ENCODE measurements at places on chromosomes 11 and 22. TPM values are rescaled to one million over a fixed set of nuclear protein-coding genes. Genes with fewer than 3 reads are reported as not detected.

- peak; percentile 93 for DNase-seq
Observed at GRCh38 chr11:124920870-124921609, 2.0 kb downstream of the HEPN1 start.

DNA sequence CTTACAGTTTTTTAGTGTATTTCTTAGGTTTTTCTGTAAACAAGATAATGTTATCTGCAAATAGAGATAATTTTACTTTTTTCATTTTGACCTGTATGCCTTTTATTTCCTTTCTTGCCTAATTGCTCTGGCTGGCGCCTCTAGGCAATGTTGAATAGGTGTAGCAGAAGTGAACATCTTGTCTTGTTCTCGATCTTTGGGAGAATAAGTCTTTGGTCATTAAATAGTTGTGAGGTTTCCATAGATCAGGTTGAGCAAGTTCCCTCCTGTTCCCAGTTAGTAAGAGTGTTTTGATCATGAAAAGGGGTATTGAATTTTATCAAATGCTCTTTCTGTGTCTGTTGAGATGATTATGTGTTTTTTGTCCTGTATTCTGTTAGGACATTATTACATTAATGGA, 24.0 kb downstream of the PIH1D2 start:
- no peak for DNase-seq

GRCh38 chr11:16793009-16793408, 54.6 kb downstream of the C11orf58 start:
- no peak for DNase-seq

- DNase-seq = no peak
Observed at GRCh38 chr11:46337626-46338345, 9.5 kb upstream of the DGKZ start.

CNIH2 gene
- total RNA-seq = 1.1 TPM

DBX1 gene
- not detected for total RNA-seq

GRCh38 chr11:123570939-123571580, 83.4 kb downstream of the SCN3B start:
- DNase-seq = no peak

- DNase-seq = no peak
Observed at GRCh38 chr11:75028321-75028720, 39.6 kb downstream of the NEU3 start.

MFNG gene
- total RNA-seq = 16.9 TPM

DNA sequence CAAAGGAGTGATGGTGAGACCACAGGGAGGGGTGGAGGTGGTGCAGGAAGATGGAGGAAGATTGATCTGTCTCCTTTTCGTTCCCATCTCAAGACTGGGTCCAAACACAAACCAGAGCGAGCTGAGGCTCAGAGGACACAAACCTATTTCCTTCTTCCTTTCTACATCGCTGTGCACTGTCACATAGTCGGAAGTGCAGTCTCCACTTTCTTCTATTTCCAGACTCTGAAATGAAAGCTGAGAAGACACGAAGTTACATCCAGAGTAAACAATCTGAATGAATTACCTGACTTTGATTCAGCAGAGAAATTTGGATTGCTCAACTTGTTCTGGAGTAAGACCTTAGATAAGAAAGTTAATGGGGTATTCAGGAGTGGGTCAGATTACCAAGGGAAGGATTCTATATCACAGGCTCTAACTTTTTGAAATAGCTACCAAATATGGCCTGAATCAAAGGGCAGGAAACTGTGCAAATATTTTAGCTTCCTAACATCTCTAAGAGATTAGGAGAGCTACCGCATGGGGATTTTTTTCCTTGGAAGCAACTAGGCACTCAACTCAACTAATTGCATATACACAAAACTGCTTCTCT, 14.4 kb downstream of the OVCH2 start:
- DNase-seq = no peak

- DNase-seq = no peak
Observed at GRCh38 chr22:39994041-39994565, 651 bp upstream of the FAM83F start.

RFPL3 gene
- total RNA-seq = not detected

CFAP300 gene
- total RNA-seq = 21.3 TPM

GRCh38 chr11:33564856-33565453, 135.7 kb downstream of the C11orf91 start:
- DNase-seq = no peak

DERL3 gene
- 15.1 TPM for total RNA-seq

- DNase-seq = no peak
Observed at GRCh38 chr11:84642500-84642899, 984.6 kb downstream of the DLG2 start.

DNA sequence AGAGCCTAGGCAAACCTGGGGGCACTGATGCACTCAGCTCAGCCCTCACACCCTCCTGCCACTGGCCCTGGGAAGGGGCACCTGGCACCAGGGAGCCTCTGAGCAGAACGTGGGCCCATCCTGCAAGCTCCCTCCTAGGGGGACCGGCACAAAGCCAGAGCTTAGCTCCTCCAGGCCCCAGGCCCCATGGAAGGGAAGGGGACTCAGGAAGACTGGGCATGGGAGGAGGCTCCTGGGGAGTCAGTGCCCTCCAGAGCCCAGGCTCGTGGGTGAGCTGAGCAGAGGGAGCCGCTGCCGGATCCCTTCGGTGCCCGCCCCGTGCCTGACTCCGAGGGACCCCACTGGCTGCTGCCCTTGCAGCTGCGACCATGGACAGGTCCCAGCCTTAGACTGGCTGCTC, 28.5 kb downstream of the ADA2 start:
- no peak for DNase-seq

FADS1 gene
- 35.7 TPM for total RNA-seq

DNA sequence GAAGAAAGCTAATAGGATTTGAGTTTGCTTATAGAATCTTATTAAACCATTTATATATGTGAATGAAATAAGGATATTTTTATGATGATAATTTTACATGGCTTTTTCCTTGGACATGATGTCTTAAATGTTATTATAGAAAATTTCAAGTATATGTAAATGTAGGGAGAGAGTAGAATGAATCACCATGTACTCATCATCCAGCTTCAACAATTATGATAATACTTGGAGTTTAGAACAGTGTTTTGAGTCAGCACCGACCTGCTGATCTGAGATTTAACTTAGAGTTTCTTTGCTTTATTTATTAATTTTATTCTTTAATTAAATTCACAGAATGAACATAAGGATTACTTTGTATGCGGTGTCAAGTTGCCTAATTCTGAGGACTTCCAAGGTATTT, 193.5 kb downstream of the UVRAG start:
- DNase-seq = no peak

DNA sequence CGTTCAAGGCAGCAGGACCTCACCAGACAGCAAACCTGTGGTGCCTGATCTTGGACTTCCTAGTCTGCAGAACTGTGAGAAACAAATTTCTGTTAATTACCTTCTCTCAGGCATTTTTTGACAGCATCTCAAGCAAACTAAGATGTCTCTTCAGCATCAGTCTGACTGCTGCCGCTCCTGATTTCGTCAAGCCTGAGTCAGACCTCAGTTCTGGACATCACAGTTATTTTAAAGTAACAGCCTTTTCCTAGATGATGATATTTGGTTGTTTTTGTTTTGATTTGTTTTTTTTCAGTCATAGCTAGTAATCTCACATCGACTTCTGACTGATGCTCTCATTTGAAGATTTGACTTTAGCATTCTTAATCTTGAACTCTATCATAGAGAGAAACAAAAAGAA, 71.9 kb downstream of the BLID start:
- DNase-seq = no peak

- DNase-seq = no peak
Observed at GRCh38 chr11:86803136-86804045, 3.0 kb downstream of the PRSS23 start.

TRIM29 gene
- 4.4 TPM for total RNA-seq

- no peak for DNase-seq
Observed at GRCh38 chr11:63905179-63905578, 11.8 kb downstream of the RCOR2 start.

OR52W1 gene
- total RNA-seq = not detected

GRCh38 chr11:33542921-33543320, 157.7 kb downstream of the C11orf91 start:
- peak; percentile 54 for DNase-seq

TEF gene
- 23.8 TPM for total RNA-seq

RIBC2 gene
- total RNA-seq = 7.0 TPM

Data from lung (tissue), 17 donors.